ENCODE measurements at places on chromosomes 3 and 15.
A peak's percentile ranks its signal among the peaks of the same experiment; 100 is the strongest.

DNA sequence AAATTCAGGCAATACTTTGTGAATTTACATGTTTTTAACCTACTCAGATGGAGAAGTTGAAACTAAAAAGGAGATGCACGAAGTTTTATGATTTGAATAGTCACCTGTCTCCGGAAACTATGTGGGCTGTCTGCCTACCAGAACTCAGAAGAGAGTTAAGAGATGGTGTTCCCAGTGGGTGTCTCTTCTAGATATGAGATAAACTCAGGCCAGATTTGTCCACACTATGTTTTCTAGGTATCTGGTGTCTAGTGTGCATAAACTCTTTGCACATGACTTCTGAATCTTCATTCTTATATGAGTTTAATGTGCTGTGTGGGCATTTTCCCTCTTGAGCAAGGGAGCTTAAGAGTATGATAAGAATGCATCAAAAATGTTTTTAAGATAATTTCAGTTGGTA, 222.8 kb downstream of the FOXP1 start:
- DNase-seq: no peak

GRCh38 chr15:23877502-23878412, 190.7 kb upstream of the NDN start:
- peak; percentile 49 for DNase-seq

DNA sequence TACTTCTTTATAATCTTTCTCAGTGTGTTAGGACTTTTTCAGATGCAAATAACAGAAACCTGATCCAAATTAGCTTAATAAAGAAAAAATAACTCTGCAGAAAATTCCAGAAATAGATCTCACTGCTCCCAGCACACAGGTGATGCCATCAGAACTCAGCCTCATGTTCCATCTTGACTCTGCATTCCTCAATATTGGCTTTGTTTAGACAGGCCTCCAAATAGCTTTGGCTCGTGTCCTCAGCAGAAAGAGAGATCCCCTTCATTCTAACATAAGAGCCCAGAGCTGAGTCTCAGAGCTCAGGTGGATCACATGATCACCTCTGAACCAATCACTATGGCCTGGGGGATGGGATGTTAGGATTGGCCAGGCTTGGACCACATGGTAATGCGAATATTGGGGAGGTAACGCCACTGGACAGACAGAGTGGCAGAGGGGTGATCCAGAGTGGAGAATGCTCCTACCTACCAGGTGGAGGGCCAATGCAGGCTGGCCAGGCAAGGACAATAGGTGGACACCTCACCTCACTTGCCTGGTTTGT, 46.6 kb upstream of the TBC1D21 start:
- no peak for DNase-seq

- no peak for DNase-seq
Observed at GRCh38 chr3:66229931-66230330, 9.1 kb downstream of the SLC25A26 start.

DNA sequence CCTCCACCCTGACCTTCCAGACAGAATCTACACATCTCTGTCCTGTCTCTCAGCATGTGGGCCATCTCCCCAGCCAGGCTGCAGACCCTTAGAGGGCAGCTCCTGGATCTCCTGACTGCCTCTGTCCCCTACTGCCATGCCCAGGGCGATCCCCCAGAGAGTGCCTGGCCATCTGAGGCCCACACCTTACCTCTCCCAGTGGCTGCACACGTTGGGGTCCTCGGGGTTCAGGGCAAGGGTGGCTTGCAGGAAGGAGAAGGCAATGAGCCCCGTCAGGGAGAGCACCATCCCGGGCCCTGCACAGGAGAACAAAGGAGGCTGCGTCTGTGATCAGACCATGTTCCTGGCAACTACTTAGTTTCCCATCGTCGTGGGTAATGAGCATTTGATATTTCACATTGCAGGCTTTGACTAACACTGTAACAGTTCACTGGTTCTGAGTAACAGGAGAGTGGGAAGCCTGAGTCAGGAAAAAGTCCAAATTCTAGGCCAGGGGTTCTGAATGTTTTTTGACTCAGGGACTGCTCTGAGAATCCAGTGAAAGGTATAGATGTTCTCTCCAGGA, 125.4 kb downstream of the MEGF11 start:
- no peak for DNase-seq

DNA sequence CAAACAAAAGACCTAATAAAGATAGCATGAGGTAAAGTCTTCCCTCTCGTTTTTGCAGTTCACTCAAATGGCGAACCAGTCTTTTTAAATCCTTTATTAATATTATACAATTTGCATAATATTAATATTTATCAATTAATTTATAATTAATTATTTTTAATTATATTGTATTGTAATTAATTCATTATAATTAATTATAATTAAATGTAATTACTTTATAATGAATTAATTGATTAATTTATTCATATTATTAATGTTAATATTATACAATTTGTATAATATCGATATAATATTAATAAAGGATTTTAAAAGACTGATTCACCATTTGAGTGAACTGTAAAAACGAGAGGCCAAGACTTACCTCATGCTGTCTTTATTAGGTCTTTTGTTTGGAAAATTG, 1045.4 kb upstream of the CADM2 start:
- no peak for DNase-seq

GRCh38 chr3:157922614-157923013, 183.6 kb downstream of the SHOX2 start:
- DNase-seq: no peak

- DNase-seq: no peak
Observed at GRCh38 chr3:106004137-106004681, 135.4 kb upstream of the CBLB start.

- no peak for DNase-seq
Observed at GRCh38 chr3:122060040-122060698, 5.0 kb downstream of the CD86 start.

DNA sequence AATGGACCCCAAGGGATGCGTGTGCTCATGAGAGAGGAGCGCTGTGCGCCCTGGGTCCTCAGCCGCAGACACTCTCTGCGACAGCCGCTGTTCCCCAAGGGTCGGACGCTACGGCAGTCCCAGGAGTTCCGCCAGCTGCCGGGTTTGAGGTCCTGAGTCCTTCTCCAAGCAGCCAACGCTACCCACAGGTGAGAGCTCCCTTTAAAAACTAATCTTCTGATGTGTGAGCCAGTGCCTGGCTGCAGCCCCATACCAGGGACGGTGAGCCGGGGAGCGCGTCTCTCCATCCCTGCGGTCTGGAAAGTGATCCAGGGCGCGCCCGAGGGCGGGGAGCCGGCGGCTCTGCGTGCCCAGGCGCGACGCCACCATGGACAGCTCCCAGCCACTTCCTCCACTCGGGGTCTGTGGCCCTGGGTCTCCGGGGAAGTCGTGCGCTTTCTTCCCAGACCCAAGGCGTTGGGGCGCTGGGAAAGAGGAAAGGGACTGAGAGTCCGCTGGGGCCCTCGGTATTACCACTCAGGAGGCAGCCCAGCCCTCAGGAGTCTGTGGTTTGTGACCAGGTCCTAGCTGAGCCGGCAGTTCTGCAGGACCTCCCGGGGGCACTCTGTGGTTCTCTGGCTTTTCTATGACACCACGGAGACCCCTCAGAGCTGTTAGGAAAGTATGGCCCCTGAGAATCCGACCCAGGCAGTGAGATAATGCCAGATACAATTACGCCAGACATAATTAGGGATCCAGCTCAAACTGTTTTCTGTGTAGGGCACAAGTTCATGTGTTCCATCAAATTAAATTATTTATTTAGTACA, 1.4 kb downstream of the CEMIP start:
- DNase-seq: peak; percentile 60

DNA sequence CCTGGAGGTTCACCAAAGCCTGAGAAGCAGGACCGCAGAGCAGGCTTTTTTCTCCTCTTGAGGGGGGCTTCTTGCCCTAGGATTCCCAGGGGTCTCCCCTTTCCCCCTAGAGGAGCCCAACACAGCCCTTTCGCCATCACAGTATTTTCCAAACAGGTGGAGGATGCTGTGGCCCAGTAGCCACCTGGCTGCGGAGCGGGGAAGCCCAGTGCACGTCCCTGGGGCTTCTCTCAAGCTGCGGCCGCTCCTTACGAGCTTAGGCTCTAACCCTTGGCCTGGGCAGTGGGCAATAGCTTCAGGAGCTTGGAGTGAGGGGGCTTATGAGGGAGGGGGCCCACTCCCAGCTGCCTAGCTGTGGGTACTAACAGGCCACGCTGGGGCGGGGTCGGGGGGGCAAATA, 11.6 kb upstream of the DLL4 start:
- DNase-seq: no peak

DNA sequence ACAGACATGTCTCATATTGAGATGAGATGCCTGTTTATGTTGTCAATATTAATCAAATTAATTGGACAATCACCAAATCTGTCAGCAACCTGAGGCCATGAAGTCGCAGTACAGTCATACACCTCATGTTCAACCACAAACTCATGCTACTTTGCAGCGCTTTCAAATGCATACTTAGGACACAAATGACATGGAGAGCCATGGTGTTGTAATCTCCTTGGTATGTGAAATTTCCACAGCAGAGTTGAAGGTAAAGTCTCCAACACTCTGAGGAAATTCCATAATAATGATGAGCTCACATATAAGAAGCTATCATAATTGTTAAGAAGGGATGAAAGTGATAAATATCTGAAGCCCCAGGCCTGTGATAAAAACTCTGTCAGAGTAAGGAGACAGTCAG, 873.9 kb downstream of the MCTP2 start:
- DNase-seq: no peak

DNA sequence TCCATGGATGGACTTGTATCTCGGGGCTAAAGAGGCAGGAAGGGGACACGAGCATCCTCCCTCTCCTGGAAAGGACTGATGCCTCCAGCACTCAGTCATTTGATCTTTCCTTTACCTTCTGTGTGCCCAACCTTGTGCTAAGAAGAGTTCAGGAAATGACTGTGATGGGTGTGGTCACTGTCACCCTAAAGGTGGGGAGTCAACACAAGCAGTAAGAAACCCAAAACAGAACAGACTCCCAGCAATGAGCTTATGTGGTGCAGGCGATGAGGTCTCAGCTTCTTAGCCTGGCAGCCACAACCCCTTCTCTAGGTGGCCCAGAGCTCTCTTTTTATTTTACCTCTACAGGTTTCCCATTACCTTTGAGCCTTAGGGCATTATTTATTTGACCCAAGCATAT, 3.8 kb downstream of the MPI start:
- DNase-seq: no peak

DNA sequence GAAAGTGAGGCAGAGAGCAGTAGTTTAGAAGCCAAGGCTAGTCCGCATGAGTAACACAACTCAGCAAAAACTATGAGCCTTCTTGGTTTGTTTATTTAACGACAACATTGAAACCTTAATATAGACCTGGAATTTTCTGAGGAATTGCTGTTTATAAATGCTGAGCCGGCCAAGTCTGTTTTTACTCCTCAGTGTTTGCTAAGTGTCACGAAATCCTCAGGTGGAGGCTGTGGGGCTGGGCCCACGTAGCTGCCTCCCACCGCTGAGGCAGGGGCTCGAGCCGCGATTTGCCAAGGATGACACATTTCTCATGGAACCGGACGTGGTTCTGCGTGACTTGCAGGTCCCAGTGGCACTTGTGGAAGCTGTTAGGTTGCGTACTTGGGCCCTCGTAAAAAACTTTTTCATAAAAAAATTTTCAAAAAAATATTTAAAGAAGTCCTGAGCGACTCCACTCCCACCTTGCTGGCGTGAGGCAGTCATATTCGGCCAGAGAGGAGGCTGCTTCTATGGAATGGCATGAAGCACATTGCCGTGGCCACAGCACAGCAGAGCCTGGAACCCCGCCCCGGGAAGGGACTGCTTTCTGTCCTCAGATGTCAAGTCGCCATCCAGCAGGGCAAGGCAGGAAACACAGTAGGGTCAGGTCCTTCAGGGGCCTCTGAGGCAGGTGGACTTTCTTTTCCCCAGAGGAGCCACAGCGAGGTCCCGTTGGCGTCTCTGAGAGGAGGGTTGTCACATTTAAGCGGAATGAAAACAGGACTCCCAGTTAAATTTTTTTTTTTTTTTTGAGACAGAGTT, 64.8 kb upstream of the PCSK6 start:
- DNase-seq: no peak

DNA sequence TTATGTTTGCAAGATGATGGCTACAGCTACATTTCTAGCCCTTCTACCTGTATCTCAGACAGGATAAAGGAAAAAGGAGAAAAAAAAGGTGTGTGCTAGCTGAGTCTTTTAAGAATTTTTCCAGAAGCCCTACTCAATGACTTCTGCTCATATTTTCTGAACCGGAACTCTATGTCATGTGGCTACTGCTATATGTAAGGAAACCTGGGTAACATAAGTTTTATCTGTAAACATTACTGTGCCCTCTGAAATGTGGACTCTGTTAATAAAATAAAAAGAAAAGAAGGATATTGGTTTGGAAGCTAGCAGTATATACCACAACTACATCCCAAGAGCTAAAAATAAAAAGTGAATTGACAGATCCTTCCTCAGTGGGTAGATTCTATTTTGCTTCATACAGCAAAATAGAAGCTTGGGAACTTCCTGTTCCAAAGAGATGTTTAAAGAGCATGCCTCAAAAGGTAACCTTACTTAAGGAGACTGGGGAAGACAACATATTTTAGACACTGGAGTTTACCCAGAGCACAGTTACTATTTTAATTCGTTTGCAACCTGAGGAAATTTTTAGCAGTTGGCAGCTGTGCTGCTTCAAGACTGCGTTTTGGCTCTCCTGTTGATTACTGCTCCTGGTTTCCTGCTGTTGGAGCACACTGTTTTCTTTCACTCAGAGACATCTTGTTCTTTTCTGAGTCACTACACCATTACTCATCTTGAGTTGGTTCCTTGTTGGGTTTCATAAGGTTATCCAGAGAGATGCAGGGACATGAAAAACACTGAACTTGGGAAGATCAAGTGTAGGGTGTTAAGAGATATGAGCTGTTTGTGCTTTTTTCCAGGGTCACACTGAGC, 280.7 kb downstream of the NFKBIZ start:
- no peak for DNase-seq

- DNase-seq: no peak
Observed at GRCh38 chr3:39088889-39089288, 18.5 kb downstream of the GORASP1 start.

DNA sequence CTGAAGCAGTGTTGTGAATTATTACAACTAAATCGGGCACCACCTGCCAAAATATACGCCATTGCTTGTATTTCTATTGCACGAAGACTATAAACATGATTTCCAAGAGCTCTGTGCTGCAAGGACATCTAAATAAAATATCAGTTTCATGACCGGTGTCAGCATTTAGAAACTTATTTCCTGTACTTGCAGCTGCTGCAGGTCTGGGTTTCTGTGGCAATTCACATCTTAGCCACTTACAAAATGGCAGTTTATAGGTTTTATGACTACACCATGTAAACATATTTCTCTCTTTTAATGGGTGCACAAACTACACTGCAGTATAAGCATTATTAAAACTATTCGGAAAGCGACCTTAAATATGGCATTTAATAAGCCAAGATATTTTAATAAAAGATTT, 359.4 kb downstream of the VPS13C start:
- DNase-seq: no peak

GRCh38 chr3:164417955-164418354, 660.3 kb downstream of the SI start:
- no peak for DNase-seq

All from activated naive CD8-positive, alpha-beta T cell treated with anti-CD3 and anti-CD28 coated beads, Interleukin-2, amount 10 ng/mL, durations not matched to agents 7 days and 5 days (primary cell).